Esophagus squamous epithelium (tissue), 5 donors: ENCODE measurements at places on chromosomes 16 and 17.

DNA sequence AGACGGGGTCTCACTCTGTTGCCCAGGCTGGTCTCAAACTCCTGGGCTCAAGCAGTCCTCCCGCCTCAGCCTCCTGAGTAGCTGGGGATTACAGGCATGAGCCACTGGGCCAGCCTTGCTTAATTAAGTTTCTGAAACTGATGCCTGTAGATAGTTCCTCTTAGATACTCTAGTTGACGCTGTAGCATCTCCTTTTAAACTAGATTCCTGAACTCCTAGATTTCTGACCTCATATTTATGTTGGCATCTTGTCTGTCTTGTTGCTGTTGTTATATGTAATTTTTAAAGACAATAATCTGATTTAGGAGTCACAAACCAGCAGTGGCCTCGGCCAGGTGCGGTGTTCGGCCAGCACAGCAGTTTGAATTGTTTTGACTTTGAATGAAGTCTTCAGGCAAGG lies 37.5 kb downstream of the DHRS7B start:
- no peak for DNase-seq

- DNase-seq: no peak
Measured at GRCh38 chr16:64098451-64098850, 1023.4 kb downstream of the CDH11 start.

GRCh38 chr17:79038545-79039135 lies 14.7 kb downstream of the C1QTNF1 start:
- DNase-seq: no peak

GRCh38 chr16:67780847-67781564 lies 25.4 kb downstream of the RANBP10 start:
- no peak for DNase-seq

DNA sequence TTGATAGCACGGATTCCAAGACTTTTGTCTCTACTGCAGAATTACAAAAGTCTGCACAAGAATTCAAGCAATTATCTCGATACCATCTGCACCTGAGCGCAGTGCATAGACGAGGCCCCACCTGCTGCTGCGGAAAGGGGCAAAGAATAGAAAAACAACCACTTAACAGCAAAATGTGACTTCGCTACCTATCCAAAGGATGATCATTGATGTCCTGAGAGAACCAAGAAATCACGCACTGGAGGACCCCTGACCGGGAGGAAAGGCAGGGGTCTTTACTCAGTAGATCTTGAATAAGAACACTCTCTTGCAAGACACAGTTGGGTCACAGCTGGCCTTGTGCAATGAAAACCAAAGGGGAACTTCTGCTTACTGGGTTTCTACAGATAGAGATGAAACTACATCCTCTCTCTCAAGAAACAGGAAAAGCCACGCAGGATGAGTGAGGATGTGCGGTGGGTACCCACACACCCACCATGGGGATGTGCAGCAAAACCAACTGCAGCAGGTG lies 147.4 kb upstream of the RPH3AL start:
- no peak for DNase-seq

- no peak for DNase-seq
Measured at GRCh38 chr16:24541233-24541933, 2.0 kb downstream of the RBBP6 start.

GRCh38 chr16:12255473-12255872 lies 278.9 kb downstream of the SNX29 start:
- DNase-seq: no peak

DNA sequence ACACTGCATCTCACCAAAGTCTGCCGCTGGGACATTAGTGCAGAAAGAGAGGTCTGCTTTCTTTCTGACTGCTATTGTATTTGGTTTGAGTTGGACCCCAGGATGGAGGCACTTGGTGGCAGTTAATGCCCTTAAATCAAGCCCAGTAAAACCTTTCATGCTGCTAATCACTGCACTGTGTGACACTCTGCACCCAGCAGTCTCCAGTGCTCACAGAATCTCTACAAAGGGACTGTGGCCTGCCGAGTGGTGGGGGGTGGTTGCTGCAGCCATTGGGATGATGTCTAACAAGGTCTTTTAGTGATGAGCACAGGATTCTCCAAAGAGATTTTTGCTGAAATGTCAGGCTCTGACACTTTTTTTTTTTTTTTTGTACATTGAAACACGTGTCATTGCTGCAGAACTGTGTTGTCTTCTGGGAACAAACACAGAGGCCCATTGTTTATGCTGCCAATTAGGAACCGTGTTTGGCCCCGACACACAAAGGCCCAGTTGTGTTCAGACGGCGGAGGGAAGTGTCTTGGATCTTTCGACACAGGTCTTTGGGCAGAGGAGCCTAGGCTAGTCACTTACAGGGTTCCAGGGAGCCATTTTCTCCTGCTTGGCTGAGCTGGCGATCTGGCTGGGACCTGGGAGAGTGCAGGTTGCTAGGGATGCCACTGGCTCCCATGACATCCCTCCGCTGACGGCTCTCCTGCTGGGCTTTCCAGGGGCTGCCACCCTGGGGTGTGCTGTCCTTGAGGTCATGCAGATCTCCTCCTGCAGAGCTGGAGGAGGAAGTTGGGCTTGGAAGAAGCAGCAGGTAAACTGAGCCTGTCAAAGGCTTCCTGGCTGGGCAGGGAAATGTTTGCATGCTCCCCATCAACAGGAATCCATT lies 16.2 kb upstream of the TNRC6C start:
- no peak for DNase-seq

DNA sequence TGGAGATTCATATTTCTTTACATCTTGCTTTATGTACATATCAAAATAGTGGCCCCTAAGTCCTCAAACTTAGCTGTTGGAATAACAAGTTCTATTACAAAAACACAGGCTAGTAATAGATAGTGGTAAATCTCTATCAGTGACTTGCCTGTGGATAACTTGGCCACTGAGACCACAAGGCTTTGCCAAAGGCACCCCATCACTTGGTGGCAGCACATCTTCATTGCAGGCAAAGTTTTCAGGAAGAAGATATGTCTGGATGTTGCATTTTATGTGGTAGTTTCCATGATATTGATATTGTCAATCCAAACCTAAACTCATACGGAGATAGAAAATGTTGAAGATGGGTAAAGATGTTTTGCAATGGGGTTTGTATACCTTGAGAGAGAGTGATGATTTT lies 58.5 kb downstream of the KNOP1 start:
- no peak for DNase-seq

DNA sequence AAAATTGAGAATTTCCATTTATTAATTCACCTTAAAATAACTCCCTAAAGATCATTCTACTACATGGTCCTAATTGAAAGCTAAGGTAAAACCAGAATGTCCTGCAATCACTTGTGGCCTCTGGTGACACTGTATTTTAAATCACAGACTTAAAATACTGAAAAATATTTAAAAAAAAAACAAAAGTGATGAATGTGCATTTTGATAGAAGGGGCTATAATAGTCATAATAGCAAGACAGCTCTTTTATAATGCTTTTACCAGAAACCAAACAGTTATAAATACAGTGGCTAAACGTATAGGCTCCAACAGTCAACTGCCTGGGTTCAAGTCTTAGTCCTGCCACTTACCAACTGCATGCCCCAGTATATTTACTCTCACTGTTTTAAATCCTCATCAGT lies 21.2 kb downstream of the PHLPP2 start:
- DNase-seq: no peak

DNA sequence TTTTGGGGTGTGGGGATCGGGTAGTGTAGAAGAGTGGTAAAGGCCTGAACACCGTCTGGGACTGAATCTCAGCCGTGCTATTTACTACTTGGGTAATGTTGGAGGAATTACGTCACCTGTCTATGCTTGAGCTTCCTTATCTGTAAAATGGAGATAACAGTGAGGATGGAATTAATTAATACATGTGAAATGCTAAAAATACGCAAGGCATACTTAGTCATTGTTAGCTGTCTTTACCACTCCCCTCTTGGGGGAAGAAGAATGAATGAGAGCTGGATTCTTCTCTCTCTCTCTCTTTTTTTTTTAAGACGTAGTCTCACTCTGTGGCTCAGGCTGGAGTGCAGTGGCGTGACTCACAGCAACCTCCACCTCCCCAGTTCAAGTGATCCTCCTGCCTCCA lies 41.1 kb upstream of the TANGO6 start:
- no peak for DNase-seq

- no peak for DNase-seq
Measured at GRCh38 chr17:57545731-57546342, 199.3 kb downstream of the CCDC182 start.

DNA sequence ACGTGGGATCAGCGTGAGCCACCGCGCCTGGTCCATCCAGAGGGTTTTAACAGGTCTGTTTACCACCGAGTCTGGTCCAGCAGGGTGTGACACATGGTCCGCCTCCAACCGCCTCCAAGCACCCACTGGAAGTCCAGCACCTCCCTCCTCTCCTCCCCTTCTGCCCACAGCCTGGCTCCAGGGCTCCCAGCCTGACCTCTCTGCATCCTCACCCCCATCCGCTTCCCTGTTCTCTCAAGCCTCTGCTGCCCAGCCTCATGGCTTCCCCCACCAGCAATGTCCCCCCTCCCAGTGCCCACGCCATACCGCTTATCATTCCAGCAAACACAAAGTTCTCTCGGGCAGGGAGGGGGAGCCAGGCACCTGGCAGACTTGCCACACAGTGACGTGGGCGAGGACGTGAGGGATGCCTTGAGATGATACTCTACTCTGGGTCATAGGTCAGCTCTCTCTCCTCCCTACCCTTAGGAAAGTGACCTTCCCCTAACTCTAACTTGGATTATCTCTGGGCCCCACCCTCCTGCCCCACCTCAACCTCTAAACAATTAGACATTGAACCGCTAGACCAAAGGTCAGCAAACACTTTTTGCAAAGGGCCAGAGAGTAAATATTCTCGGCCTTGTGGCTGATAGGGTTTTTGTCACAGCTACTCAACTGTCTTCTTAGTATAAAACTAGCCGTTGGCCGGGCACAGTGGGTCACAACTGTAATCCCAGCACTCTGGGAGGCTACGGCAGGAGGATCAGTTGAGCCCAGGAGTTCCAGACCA lies 23.1 kb downstream of the CDC42EP4 start:
- no peak for DNase-seq

DNA sequence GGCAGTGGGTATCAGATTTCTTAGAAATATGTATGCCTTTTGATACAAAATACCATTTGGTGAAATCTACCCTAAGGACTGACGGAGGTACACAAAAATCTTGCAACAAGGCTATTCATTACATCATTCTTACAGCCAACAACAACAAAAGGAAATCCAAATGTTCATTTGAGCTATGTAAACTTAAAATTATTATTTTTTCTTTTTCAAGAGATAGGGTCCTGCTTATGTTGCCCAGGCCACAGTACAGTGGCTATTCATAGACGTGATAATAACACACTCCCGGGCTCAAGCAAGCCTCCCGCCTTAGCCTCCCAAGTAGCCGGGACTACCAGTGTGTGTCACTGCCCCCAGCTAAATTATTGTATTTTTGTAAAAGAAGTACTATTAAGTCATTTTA lies 9.0 kb downstream of the SRR start:
- DNase-seq: no peak

GRCh38 chr17:33593991-33594390 lies 300.9 kb upstream of the ASIC2 start:
- DNase-seq: no peak

- DNase-seq: no peak
Measured at GRCh38 chr16:22073350-22073749, 19.0 kb upstream of the VWA3A start.

- no peak for DNase-seq
Measured at GRCh38 chr17:76670020-76670717, 26.6 kb upstream of the ST6GALNAC1 start.

GRCh38 chr17:31595076-31595475 lies 203.6 kb downstream of the RAB11FIP4 start:
- no peak for DNase-seq

- no peak for DNase-seq
Measured at GRCh38 chr16:53611179-53611696, 92.4 kb downstream of the RPGRIP1L start.

DNA sequence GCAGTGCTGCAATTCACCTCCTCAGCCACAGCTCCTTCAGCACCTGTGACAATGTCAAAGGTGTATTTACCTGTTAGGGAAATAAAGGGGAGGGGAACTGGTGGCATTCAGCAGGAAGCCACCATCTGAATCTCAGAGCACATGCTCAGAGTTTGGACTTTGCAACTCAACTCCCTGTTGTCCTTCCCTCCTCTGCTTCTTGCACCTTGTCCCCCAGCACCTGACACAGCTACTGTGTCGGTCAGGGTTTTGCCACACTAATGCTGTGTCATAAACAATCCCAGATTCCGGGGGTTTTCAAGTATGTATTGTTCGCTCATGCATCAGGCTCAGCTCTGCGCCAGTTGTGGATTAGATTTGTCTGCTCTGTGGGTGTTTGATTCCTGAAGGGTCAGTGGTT lies 43.7 kb downstream of the HSBP1 start:
- DNase-seq: no peak

- no peak for DNase-seq
Measured at GRCh38 chr17:32894245-32894644, 17.3 kb upstream of the MYO1D start.

GRCh38 chr17:4850246-4850645 lies 17.1 kb downstream of the MINK1 start:
- DNase-seq: no peak

DNA sequence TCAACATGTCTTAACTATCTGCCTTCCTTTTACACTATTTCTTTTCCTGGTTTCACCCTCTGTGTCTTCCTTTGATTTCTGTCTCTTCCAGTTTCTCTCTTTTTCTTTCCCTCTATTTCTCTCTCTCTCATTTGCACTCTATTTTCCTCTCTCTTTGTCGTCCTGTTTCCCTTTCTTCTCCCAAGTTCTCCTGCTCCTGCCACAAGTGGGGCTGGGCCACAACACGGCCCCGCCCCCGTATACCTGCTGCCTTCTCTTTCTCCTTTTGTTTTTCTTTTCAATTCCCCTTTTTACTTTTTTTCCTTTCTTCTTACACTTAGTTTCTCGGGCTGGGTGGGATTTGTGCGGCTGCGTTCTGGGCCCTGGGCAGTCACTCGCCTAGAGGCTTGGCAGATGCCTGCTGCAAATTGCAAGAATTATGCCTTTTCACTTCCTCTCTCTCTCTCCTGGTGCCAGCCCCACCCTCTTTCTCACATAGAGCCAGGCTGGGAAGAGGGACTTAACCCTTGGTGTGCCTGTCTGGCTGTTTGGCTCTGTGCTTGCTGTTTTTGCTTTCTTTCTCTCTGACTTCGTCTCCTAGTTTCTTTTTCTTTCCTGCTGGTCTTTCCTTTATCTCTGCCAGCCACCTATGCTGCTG lies 2139.4 kb downstream of the TP53TG3F start:
- no peak for DNase-seq

GRCh38 chr17:33945646-33946546 lies 309.2 kb upstream of the CCL2 start:
- no peak for DNase-seq

- no peak for DNase-seq
Measured at GRCh38 chr17:63450551-63450950, 4.4 kb upstream of the CYB561 start.

- DNase-seq: no peak
Measured at GRCh38 chr17:40315678-40316570, 6.9 kb downstream of the RARA start.

GRCh38 chr17:4863321-4863720 lies 30.2 kb downstream of the MINK1 start:
- no peak for DNase-seq

GRCh38 chr17:70317421-70317820 lies 148.1 kb downstream of the KCNJ2 start:
- no peak for DNase-seq
